ENCODE measurements at places on chromosomes 6 and 20.

DNA sequence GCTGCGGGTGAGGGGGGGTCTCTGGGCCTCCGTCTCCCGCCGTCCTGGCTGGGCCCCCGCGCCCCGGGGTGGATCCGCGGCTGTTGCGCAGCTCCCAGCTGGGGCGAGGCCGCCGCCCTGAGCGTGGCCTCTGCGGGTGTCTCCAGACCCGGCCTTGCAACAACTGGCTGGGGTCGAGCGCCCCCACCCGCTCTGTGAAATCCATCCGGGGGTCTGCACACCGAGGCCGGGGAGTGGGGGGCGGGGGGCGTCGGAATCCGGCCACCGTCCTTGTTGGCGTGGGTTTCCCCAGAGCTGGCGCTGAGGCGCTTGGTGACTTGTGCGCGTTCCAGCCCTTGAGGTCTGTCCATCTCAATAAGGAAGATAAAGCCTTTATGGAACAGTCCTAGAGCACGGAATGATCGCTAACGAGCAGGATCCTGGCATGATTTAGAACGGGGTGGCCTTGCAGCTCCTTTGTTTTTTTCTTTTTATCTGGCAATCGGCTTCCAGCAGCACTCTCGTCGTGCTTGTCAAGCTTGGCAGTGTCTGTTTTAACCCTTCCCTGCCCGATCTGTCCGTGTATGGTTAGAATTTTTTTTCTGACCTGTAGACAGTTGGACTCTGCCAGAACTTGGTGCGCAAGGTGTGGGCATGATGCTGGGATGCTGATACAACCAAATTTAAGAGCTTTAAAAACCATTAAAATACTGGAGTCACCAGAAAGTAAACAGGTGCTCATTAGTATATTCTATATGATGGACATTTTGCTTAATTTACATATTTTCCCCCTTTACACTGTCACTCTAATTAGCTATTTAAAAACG is 675 bp downstream of the DSTN start:
- DNase-seq: peak; percentile 18

GRCh38 chr6:35831257-35832007 is 26.3 kb downstream of the LHFPL5 start:
- no peak for DNase-seq

DNA sequence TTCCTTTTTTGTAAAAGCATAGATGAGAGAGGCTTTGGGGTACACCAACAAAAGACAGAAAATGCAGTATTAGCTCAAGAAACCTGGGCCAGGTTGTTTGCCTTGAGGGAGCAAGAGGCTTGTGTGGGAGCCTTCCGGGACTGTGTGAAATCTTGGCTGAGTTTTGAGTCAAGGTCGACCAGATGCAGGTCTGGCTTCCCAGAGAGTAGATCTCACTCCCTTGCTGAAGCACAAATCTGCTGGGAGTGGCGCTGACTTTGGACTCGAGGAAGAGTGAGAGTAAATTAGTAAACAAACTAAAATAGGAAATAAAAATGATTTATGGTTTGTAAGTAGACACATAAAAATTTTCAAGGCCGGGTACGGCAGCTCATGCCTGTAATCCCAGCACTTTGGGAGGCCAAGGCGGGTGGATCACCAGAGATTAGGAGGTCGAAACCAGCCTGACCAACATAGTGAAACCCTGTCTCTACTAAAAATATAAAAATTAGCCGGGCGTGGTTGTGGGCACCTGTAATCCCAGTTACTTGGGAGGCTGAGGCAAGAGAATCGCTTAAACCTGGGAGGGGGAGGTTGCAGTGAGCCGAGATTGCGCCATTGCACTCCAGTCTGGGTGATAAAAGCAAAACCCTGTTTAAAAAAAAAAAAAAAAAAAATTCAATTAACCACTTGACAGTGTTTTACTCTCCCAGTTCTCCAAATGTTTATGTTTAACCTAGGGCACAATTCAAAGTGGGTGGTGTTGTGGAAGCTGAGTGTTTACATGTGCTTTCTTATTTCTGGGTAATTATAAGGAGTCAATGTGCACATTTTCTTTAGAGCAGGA is 27.7 kb upstream of the EDN1 start:
- DNase-seq: no peak

- DNase-seq: no peak
Observed at GRCh38 chr6:158069800-158070195, 88.1 kb downstream of the SYNJ2 start.

DNA sequence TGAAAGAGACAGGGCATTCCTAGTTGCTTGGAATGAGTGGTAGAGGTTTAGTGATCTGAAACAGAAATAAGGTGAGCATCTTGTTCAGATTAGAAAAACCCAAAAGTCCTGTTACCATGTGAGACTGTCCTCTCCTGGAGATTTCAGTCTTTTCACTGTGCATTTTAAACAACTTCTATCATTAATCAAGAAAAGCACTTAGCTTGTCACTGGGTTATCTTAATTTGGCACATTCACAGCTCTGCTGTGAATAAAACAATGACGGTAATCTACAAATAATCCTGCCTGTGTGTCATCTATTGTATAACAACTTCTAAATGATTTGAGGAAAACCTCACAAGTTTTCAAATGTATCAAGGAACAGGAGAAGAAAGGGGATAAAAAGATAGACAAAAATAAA is 9.5 kb upstream of the SMIM8 start:
- no peak for DNase-seq

DNA sequence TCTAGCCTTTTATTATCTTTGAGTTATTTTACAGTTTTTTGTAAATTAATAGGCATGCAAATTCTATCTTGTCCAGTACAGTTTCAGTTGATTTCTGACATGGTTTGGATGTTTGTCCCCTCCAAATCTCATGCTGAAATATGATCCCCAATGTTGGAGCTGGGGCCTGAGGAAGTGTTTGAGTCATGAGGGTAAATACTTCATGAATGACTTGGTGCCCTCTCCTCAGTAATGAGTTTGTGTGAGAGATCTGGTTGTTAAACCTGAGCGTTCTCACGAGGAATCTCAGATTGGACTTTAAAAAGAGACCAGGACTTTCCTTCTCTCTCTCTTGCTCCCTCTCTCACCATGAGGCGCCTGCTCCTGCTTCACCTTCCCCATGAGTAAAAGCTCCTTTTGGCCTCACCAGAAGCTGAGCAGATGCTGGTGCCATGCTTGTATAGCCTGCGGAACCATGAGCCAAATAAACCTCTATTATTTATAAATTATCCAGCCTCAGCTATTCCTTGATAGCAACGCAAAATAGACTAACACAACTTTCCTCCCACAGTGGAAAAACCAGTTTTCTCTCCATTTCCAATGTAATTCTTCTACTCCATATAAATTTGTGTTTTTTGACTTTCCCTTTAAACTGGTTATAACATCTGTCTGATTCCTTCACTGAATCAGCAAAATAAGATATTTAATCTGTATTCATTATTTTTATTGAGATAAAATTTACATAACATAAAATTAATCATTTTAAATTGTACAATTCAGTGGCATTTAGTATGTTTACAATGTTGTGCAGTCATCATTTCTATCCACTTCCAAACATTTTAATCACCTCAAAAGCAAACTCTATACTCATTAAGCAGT is 78.7 kb upstream of the PRSS16 start:
- DNase-seq: no peak

- no peak for DNase-seq
Observed at GRCh38 chr6:135901774-135902524, 50.4 kb downstream of the PDE7B start.

- DNase-seq: no peak
Observed at GRCh38 chr20:56867128-56867527, 238.0 kb downstream of the TFAP2C start.

DNA sequence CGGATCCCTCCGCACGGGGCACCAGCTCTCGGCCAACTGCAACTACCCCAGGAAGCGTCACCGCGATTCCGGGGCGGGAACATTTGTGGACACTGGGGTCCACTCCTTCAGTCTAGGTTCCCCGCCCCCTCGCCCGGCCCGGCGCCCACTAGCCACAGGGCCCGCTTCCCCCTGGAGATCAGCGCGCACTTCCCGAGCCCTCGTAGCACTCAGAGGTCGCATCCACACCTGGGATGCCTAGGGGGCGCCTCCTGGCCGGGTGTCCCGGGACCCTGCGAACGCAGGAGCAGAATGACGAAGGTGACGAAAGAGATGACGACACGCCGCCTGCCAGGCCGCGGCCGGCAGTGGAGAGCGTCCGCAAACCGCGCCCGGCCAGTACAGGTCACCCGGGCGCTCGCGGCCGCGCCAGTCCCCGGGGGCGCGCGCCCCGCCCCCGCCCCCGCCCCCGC is 309 bp upstream of the AIG1 start:
- peak; percentile 57 for DNase-seq

DNA sequence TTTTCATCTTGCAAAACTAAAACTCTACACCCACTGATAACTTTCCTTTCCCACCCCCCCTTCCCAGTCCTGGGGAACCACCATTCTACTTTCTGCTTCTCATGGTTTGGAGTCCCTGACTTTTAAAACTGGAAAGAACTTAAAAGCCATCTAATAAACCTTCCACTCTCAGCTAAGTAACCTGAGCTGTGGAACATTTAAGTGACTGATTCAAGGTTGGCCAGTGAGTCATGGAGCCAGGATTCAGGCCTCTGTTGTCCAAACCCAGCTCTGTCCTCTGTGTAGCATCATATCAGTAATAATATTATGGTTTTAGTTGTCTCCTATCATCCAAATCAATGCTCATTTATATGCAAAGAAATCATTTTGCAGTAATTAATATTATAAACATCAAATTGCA is 176.0 kb upstream of the NT5E start:
- no peak for DNase-seq

- DNase-seq: no peak
Observed at GRCh38 chr6:75563032-75563431, 38.6 kb upstream of the SENP6 start.

DNA sequence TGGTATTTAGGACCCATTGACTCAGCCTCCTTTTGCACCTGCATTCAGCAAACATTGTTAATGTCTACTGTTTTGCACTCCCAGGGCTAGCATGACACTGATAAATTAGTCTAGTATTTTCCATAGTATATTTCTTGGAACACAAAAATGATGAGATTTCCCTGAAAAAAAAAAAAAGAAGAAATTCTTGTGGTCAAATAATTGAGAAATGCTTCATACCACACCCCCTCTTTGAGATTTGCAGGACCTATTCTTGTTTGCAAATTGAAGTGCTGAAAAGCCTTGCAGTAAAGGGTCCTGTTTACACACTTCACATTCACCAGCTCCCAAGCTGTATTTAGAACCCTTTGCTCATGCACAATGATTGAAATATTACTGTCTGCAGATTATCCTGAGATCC is 36.3 kb upstream of the CLIC5 start:
- no peak for DNase-seq

DNA sequence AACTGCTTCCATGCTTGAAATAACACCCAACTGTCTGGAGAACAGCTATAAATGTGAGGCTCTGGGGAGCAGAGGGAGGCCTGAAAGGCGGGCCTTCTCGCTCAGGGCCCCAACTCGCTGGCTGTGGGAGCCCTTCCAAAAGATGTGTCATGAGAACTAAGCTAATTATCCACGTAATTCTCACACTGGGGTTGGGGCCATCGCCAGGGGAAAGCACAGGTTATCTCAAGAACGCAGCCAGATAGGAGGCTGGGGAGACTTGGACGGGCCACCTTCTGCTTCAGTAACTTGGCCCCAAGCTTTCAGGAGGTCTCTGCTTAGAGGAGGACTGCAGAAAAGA is 1.6 kb downstream of the PXDC1 start:
- no peak for DNase-seq

DNA sequence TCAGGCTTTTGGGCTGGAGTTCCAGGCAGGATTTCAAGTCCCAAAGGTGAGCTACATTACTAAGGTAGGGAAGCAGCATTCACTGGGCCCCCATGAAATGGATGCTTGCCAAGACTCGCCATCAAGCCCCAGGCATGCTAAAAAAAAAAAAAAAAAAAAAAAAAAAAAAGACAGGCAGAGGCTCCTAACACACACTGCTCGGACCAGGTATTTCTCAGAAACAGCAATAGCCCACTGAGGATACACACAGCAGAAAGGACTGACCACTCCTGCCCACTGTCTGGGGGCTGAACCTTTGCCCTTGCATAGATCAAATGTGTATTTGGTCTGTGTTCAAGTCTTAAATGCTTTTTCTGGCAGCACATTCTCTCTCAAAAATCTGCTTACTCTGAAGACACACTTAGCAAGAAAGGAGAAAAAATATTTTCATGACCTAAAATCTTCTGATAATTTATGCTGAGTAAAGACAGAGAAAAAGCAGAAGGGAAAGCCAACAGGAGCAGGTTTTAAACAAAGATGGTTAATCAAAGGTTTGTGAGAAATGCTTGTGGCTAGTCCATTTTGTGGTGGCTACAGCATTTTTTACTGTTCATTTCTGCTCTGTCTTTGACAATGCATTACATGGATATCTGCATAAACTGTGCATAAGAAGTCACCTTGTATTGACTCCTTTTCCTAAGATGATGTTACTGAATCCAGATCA is 37.9 kb upstream of the BEND6 start:
- no peak for DNase-seq

GRCh38 chr6:89313006-89313405 is 2.1 kb downstream of the GABRR2 start:
- no peak for DNase-seq

DNA sequence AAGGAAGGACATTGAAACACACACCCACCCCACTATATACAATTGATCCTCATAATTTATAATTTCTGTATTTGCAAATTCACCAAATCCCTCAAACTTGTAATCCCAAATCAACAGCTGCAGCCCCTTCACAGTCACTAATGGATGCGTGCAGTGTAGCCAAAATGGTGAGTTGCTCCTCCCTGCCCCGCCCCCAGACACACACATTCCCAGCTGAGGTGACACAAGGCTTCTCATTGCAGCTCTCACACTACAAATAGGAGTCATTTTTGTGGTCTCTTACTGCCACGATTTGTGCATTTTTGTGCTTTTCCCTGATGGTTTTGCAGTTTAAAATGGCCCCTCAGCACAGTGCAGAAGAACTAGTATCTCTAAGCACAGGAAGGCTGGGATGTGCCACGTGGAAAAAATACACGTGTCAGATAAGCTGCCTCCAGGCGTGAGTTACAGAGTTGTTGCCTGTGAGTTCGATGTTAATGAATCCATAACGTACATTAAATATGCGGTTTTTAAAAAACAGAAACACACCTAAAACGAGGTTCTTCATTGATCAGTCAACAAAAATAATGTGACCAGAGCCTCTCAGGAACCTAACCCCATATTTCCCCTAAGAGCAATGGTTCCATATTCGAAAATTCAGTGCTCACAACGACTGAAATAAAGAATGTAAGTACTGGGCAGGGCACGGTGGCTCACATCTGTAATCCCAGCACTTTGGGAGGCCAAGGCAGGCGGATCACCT is 8.2 kb downstream of the ATP9A start:
- no peak for DNase-seq

- no peak for DNase-seq
Observed at GRCh38 chr20:32360333-32360634, 2.2 kb downstream of the ASXL1 start.

DNA sequence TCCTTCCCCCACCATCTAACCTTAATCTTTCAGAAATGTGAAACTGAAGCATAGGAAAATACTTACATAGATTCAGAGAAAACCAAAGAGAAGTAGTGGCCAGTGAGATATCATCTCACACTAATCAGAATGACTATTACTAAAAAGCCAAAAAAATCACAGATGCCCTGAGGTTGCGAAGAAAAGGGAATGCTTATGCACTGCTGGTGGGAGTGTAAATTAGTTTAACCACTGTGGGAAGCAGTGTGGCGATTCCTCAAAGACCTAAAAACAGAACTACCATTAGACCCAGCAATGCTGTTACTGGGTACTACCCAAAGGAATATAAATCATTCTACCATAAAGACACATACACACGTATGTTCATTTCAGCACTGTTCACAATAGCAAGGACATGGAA is 9.2 kb upstream of the PREX1 start:
- no peak for DNase-seq
